Activated T-helper 2 cell treated with anti-CD3 and anti-CD28 coated beads, Interferon-gamma antibody, Interleukin-2, Interleukin-4, amounts not matched to agents 10 μg/mL and 5 μg/mL and 100 μg/mL, durations not matched to agents 14 hours and 24 hours and 36 hours (primary cell): ENCODE measurements at places on chromosomes 6 and 20.
A peak's percentile ranks its signal among the peaks of the same experiment; 100 is the strongest.

DNA sequence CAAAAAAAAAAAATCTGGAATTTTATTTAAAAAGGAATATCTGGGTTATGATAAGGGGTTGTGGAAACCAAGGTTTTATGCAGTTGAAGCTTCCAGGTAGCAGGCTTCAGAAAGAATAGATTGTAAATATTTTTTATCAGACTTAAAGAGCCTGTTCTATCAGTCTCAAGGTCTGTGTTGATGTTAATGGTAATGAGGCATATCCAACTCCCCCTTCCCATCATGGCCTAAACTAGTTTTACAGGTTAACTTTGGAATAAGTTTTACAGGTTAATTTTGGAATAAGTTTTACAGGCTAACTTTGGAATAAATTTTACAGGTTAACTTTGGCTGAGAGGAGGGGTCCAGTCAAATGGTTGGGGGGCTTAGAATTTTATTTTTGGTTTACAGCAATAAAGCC lies 92.4 kb downstream of the CD24 start:
- H3K36me3 ChIP-seq, result no peaks in the 10 kb centered on the region
- no peaks in the 10 kb centered on the region for H3K4me1 ChIP-seq
- DNase-seq, result no peak
- H3K4me3 ChIP-seq, result no peak overlapping the region
- no peak overlapping the region for H3K27ac ChIP-seq

- H3K27me3 ChIP-seq, result no peaks in the 10 kb centered on the region
- DNase-seq, result peak; percentile 66
- peak overlapping the region; percentile 22 for H3K4me3 ChIP-seq
These were observed 243.5 kb upstream of the PREP start for GRCh38 chr6:105646391-105646867.

DNA sequence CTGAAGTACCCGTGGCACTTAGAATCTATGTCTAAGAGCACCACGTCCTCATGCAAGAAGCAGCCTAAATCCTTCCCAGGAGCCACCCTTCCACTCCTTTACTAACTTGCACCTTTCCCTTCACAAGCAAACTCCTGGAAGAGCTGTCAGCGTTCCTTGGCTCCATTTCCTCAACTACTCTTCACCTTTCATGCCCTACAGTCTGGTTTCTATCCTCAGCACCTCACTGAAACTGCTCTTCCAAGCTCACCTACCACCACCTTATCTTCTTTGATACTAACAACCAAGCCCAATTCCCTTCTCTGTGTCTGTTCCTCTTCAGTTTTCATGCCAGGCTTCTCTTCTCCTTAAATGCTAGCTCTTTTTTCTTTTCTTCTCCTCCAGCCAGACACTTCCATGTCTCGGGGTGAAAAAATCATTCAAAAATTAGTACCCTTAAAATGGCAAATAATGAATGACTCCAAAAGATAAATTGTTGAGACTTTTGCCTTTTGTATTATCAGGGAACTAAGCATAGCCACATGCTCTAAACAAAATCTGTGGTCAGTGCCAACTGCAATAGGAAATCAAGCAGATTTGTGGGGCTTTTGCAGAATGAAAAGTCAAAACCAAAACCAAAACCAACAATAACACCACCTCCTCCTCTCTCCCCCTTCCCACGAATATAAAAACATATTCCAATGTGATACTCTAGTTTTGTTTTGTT lies 149.6 kb upstream of the KCNK16 start:
- H3K36me3 ChIP-seq, result no peaks in the 10 kb centered on the region
- H3K27me3 ChIP-seq, result peaks cover 12% of the 10 kb centered on the region
- peaks cover 26% of the 10 kb centered on the region for H3K4me1 ChIP-seq
- no peak for DNase-seq
- peak overlapping the region; percentile 0 for H3K27ac ChIP-seq

DNA sequence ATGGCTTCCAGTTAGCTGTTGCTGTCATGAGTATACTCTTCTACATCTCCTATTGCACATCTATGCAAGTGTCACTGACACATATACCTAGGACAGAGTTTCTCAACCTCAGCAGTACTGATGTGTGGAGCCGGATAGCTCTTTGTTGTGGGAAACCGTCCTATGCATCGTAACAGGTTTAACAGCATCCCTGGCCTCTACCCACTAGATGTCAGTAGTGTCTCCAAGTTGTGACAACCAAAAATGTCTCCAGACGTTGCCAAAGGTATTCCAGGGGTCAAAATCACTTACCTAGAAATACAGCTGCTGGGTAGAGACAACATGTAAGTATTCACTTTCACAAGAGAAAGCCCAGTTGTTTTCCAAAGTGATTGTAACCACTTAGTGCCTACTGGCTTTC lies 637.6 kb downstream of the RNF144B start:
- no peak overlapping the region for H3K4me3 ChIP-seq
- H3K27me3 ChIP-seq, result no peaks in the 10 kb centered on the region
- H3K27ac ChIP-seq, result no peak overlapping the region
- H3K4me1 ChIP-seq, result no peaks in the 10 kb centered on the region
- DNase-seq, result no peak

GRCh38 chr6:136798044-136798443 lies 5.8 kb upstream of the MAP3K5 start:
- H3K4me1 ChIP-seq, result peaks cover 5% of the 10 kb centered on the region
- H3K27ac ChIP-seq, result no peak overlapping the region
- no peak for DNase-seq

DNA sequence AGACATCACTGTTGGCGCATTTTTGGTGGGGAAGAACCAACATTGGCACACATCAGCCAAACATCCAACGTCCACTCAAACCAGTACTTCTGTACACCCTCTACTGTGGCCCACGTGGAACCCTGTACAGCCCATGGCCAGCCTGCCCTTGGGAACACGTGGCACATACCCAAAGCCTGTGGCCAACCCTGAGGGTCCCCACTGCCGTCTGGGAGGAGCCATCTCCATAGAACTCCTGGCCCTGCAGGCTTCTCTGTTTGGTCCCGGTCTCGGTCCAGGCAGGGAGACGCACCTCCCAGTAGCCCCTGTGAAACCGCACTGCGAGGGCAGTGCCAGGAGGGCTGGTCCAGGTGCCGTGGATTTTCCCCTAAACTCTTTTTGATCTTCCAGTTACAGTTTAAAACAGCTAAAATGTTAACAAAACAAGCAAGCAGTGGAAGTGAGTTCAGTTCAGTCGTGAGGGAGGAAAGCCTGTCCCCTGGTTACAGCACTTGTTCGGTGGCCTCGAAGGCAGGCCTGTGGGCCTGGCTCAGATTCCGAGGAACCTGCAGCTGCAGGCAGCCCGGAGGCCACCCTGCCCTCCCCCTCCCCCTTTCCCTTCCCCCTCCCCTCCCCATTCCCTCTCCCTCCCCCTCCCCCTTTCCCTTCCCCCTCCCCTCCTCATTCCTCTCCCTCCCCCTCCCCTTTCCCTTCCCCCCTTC lies 233.7 kb downstream of the DLL1 start:
- H3K27ac ChIP-seq, result no peak overlapping the region
- H3K27me3 ChIP-seq, result peaks cover 4% of the 10 kb centered on the region
- DNase-seq, result no peak

DNA sequence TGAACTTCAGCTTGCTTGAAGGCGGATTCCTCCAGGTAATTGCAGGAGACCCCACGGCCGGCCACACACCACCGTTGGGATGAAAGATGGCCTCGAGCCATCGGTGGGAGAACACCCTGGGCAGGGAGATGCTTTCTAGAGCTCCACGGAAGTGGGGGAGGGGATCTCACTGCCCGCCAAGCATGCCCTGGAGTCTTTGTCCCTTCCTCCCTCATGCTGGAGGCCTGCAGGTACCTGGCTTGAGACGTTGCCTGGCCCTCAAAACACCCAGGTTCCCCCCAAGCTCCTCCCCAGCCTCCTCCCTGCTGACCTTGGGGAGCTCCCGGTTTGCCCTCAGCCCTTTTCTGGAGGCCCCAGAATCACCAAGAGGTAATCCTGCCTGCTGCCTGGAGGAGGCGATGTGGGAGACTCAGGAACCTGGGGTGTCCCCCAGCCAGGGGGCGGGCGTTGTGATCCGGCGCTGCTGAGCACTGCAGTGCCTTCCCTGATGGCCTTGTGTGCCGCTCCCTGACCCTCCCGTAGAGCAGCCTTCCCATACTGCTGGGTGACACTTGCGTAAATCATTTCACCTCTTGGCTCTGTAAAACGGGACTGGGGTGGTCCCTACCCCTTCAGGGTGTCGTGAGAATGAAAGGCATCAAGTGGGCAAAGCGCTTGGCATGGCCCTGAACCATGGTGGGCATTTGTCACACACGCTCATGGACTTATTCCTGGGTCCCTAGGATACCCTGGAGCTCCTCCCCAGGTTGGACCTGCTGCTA lies 91.4 kb downstream of the CEBPB start:
- DNase-seq, result no peak
- no peak overlapping the region for H3K4me3 ChIP-seq
- H3K27ac ChIP-seq, result no peak overlapping the region
- H3K4me1 ChIP-seq, result peaks cover 31% of the 10 kb centered on the region
- no peaks in the 10 kb centered on the region for H3K36me3 ChIP-seq

GRCh38 chr6:151326116-151326825 lies 65.1 kb downstream of the ZBTB2 start:
- peak overlapping the region; percentile 37 for H3K4me3 ChIP-seq
- H3K36me3 ChIP-seq, result no peaks in the 10 kb centered on the region
- DNase-seq, result no peak
- H3K27me3 ChIP-seq, result peaks cover 27% of the 10 kb centered on the region
- H3K27ac ChIP-seq, result no peak overlapping the region

GRCh38 chr6:150333585-150333941 lies 35.2 kb upstream of the IYD start:
- no peaks in the 10 kb centered on the region for H3K4me1 ChIP-seq
- no peak overlapping the region for H3K4me3 ChIP-seq
- no peak overlapping the region for H3K27ac ChIP-seq
- H3K36me3 ChIP-seq, result no peaks in the 10 kb centered on the region
- H3K27me3 ChIP-seq, result peaks cover 28% of the 10 kb centered on the region

DNA sequence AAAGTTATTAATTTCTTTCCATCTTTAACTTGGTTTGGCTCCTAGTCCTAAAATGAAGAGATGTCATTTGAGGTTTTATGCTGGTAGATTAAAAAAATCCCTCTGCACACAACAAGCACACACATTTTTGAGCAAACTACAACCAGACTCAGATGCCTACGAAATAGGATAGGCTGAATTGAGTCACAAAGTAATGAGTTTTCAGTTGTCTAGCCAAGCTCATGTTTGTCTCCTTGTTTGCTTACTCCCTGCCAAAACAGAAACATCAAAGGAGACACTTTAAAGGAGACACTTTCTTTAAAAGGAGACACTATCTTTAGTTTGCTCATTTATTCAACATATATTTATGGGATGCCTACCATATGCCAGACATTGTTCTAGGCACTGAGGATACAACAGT lies 56.2 kb downstream of the TPBG start:
- no peak for DNase-seq
- H3K4me1 ChIP-seq, result no peaks in the 10 kb centered on the region
- no peak overlapping the region for H3K27ac ChIP-seq
- H3K36me3 ChIP-seq, result no peaks in the 10 kb centered on the region
- no peak overlapping the region for H3K4me3 ChIP-seq

GRCh38 chr20:45874576-45874975 lies 6.5 kb upstream of the ZSWIM1 start:
- no peaks in the 10 kb centered on the region for H3K27me3 ChIP-seq
- no peak overlapping the region for H3K27ac ChIP-seq
- H3K4me1 ChIP-seq, result peaks cover 7% of the 10 kb centered on the region
- no peak for DNase-seq

DNA sequence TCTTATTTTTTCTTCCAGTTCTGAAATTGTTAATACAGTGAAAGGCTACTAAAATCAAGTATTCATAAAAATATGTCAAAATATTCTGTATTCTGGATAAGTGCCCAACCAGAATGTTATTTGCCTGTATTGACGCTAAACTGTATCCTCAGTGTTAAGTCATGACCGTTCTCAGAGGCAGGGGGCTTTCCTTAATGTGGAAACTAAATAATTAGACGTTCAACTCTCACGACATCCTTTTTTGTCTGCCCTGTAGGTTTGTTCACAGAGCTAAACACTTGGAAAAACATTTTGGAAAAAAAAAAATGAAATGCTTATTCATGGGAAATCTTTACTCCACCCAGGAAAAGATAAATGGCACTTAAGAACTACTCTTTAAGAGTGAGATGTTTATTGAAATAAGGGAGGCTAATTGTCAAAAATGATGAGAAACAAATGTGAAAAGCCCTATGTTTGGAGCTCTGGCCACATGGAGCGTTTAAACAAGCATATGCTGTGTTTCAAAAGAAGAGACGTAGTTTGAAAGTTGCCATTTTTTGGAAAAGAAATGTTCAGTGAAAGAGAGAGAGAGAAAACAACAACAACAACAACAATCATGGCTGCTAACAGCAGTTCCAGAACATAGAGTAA lies 453.1 kb upstream of the MARCKS start:
- DNase-seq, result no peak
- H3K27me3 ChIP-seq, result no peaks in the 10 kb centered on the region
- H3K27ac ChIP-seq, result no peak overlapping the region
- H3K36me3 ChIP-seq, result no peaks in the 10 kb centered on the region

- H3K27ac ChIP-seq, result no peak overlapping the region
- peaks cover 4% of the 10 kb centered on the region for H3K27me3 ChIP-seq
- H3K4me1 ChIP-seq, result peaks cover 4% of the 10 kb centered on the region
- no peak overlapping the region for H3K4me3 ChIP-seq
These were observed 21.0 kb upstream of the PDE7B start for GRCh38 chr6:135830452-135830881.

GRCh38 chr6:9540126-9540525 lies 874.7 kb downstream of the TFAP2A start:
- H3K4me3 ChIP-seq, result no peak overlapping the region
- H3K27ac ChIP-seq, result no peak overlapping the region
- H3K36me3 ChIP-seq, result no peaks in the 10 kb centered on the region
- no peaks in the 10 kb centered on the region for H3K4me1 ChIP-seq
- no peak for DNase-seq
- H3K27me3 ChIP-seq, result no peaks in the 10 kb centered on the region

DNA sequence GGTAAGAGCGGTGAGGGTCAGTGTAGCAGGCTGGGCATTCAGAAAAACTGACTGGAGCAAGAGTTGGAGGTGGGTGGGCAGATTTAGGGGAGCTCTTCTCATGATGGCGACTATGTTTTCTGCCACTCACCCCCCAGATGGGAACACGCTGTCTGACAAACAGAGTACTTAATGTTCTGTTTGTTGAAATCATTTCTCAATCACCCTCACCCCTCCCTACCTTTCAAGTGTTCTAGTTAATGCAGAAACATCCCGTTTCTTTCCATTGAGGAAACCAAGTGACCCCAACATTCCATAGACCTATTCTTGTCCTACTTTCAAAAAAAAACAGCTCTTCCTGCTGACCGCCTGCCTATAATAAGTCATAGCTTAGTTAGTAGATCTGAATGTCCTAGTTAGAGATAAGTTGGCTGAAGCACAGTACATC lies 132.5 kb upstream of the NEDD9 start:
- H3K27ac ChIP-seq, result peak overlapping the region; percentile 58
- H3K4me3 ChIP-seq, result no peak overlapping the region
- no peaks in the 10 kb centered on the region for H3K27me3 ChIP-seq
- peaks cover 88% of the 10 kb centered on the region for H3K4me1 ChIP-seq
- DNase-seq, result no peak
- peaks cover 73% of the 10 kb centered on the region for H3K36me3 ChIP-seq

DNA sequence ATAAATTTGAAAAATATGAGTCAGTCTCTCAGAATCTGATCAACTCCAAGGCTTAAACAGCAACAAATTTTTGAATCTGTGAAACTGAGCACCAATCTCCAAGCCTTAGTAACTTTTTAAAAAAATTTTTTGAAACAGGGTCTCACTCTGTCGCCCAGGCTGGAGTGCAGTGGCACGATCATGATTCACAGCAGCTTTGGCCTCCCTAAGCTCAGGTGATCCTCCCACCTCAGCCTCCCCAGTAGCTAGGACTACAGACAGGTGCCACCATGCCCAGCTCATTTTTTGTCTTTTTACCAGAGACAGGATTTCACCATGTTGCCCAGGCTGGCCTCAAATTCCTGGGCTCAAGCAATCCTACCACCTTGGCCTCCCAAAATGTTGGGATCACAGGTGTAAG lies 207.9 kb upstream of the TCF21 start:
- no peak for DNase-seq
- no peak overlapping the region for H3K27ac ChIP-seq
- no peaks in the 10 kb centered on the region for H3K36me3 ChIP-seq
- no peak overlapping the region for H3K4me3 ChIP-seq
